ENCODE measurements at places on chromosomes 2 and 18.

- no peak for DNase-seq
Measured at GRCh38 chr2:218564056-218564455, 4.1 kb downstream of the USP37 start.

DNA sequence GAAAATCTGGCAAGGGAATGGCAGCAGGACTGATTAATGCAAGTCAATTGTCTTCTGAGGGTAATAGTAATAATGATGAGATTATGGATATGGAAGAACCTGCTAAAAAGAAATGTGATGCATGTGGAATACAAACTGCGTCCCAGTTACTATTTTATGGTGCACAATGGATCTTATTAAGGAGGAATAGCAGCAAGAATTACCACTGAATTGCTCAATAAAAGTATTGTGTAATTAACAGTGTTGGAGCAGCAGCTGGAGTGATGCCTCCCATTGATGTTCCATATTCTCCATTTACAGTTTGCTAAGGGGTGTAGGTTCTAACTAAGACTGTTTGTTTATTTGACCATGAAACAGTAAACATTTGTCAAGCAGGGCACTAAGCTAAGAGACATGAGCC is 167.9 kb downstream of the HRH4 start:
- no peak for DNase-seq

GRCh38 chr2:189213250-189213649 is 33.7 kb upstream of the COL5A2 start:
- no peak for DNase-seq

GRCh38 chr2:58039170-58039611 is 7.4 kb upstream of the VRK2 start:
- no peak for DNase-seq

DNA sequence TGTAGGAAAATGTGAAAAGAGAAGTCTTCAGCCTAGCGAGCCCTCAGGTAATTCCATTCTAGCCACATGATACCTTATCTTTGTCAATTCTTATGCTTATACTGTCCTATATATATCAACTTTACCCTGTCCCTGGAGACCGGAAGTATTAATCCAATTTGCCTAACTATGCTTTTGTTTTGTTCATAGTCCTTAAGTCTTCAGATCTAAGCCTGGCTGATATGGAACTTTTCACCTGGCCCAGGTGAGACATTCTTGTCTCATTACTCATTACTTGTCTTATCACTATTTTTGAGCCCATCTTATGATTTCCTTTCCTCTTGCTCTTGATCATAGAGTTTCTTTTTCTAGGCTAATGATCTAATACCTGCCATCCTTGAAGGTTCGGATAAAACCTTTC is 194.1 kb upstream of the FANCL start:
- DNase-seq, result no peak

DNA sequence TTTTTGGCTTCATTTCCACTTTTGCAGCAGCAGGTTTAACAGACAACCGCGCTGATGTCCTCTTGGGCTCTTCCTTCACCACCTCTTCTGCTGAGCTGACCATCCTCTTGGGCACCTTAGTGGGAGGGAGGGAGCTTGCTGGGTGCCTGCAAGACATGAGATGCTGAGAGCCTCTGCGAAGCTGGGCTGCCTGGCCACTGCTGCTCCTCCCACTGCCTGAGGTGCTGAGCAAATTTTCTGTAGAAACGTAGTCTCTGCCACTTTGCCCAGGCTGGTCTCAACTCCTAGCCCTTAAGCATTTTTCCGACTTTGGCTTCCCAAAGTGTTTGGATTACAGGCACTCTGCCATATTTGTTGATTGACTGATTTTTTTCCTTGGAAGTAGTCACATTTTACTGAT is 422.2 kb upstream of the MC4R start:
- no peak for DNase-seq

DNA sequence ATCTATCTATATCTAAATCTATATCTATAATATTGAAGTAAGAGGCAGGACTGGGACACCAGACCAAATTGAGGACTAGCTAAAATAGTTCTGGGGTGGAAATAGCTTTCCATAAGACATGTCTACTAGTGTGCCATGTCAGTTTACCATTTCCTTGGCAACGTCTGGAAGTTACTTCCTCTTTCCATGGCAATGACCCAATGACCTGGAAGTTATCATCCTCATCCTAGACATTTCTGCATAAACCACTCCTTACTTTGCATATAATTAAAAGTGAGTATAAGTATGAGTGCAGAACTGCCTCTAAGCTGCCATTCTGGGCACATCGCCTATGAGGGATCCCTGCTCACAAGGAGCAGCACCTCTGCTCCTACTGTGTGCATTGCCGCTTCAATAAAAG is 734.0 kb upstream of the GCFC2 start:
- DNase-seq, result no peak

DNA sequence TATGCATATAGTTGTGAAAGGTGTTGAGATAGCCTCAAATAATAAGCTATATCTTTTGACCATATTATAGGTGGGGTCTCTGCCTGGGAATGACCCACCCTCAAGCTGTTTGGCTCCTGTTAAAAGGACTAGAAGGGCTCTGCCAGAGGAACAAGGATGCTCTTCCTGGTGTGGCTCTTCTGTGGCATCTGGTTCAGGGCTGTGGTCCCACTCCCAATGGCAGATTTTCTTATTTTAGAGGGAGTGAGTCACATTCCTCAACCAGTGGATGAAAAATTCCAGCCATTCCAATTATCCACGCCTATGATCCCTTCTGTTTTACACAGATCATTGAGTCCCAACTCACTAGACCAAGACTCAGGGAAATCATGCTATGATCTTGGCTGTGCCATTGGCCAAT is 119.9 kb downstream of the PARD3B start:
- no peak for DNase-seq

DNA sequence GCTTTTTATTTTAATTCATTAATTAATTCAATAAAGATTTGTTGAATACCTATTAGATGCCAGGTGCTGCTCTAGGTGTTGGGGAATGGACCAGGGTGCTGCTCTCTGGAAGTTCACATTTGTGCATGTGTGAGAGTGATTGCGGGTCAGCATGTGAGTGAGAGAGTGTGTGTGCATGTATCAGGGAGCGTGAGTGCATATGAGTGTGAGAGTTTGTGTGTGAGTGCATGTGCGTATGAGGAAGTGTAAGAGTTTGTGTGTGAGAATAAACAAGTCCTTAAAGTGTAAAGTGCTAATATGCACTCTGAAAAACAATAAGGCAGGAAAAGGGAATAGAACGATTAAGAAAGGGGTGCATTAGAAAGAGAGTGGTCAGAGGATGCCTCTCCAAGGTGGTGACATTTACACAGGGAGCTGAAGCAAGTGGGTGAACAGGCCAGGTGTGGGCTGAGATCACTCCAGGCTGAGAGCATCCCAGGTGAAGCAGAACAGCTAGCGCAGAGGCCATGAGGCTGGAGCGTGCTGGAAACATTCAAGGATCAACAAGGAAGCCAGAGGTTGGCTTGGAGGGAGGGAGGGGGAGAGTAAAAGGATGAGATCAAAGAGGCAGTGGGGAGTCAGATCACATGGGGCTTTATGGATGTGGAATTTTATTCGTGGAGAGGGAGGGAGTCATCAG is 50.5 kb upstream of the SLC1A4 start:
- DNase-seq, result no peak
